Fibroblast of villous mesenchyme (primary cell): ENCODE measurements at places on chromosomes 7 and 10.

- DNase-seq, result no peak
These were observed 8.5 kb downstream of the TPST1 start for GRCh38 chr7:66213637-66214036.

- DNase-seq, result no peak
These were observed 154.8 kb downstream of the RAPGEF5 start for GRCh38 chr7:22202141-22202540.

DNA sequence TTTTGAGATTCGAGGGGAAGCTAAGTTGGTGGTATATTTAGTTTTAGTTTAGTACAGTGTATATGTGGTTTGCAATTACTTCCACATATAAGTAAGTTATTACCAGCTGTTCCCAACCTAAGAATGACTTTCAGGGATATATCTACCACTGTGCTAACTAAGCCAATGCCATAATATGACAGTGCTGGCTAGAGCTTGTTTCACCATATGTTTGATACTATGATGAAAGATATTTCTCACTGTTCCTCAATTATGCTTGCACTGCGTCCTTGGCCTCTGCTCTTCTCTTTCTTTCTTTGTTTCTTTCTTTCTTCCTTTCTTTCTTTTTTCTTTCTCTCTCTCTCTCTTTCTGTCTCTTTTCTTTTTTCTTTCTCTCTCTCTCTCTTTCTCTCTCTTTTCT lies 113.8 kb upstream of the SKAP2 start:
- no peak for DNase-seq

- DNase-seq, result no peak
These were observed 127.0 kb upstream of the AHR start for GRCh38 chr7:17171427-17171826.

DNA sequence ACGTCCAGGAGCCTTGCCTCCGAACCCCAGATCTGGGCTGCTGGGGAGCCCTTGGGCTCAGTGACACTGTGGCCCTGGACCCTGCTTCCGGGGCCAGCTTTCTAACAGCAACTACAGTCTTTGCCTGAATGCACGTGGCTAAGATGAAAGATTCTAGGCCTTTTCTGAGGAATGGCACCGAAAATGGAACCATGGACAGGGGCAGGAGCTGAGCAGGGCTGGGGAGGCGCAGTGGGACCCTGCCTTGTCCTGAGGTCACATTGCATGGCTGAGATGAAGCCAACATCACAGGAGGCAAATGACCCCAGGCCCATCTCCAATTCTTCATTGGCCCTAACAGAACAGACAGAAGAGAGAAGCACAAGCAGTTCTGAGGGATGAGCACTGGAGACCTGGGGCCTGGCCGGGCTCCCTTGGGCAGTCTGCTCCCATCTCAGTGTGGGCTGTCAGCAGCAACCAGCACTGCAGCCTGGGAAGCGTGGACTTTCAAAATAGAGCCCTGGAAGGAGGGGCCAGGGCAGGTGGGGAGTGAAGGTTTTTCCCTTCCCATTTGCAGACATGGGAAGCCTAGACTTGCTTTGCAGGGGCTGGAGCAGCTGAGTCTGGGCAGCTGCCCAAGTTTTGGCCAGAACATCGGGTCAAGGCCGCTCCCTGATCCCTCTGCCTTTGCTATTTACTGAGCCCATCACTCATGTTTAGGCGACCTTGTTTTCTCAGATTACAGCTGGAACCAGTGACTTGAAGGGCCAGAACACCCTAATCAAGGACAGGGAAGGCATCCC lies 114.4 kb upstream of the TCERG1L start:
- DNase-seq, result no peak

DNA sequence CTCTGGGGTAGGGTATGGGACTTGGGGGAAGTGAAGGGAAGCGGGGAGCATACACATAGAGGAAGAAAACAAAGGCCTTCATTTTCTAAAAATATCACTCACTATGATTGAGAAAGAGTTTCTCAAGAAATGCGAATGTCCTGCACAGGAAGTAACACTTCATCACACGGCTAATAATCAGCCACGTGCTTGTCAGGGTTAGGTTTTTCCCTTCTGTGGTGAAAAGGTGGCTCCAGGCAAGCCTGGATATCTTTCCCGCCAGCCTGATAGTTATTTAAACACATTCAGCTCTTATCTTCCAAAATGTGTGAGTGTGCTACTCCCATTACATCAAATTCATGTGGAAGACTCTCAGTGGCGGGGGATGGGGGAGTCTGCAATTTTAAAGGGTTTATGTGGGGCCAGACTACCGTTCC lies 166.4 kb upstream of the ADO start:
- peak; percentile 72 for DNase-seq

DNA sequence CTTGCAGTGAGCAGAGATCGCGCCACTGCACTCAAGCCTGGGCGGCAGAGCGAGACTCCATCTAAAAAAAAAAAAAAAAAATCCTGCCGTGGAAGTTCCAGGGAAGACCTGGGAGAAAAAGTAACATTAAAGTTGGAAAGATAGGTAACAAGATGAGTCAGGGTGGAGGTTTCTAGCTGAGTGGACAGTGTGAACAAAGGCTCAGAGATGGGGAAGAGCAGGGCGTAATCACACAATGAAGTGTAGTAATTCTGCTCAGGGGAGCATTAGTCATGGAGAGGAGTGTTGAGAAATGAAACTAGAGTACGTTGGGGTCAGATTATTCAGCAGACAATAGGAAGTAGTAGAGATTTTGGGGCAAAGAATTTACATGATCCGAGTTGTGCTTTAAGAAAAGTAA lies 21.6 kb upstream of the WASL start:
- DNase-seq, result peak; percentile 45

DNA sequence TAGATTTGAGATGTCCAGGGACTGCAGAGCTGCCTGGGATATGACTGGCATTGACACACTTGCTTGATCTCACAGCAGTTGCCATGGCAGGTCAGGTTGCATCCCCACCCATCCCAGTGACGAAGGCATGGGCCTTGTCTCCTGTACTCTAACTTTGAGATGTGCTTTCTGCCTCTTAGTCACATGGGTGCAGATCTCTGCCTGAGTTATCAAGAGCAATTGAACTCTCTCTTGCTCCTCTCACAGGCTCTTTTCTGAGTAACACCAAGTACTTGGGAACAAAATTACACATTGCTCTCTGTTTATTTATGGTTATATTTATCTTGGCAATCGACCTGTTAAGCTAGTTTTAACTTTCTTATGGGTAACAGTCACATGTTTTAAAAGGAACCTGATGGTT lies 237.3 kb downstream of the NSUN6 start:
- DNase-seq, result no peak

GRCh38 chr10:14200698-14201544 lies 129.8 kb downstream of the FRMD4A start:
- DNase-seq, result no peak

DNA sequence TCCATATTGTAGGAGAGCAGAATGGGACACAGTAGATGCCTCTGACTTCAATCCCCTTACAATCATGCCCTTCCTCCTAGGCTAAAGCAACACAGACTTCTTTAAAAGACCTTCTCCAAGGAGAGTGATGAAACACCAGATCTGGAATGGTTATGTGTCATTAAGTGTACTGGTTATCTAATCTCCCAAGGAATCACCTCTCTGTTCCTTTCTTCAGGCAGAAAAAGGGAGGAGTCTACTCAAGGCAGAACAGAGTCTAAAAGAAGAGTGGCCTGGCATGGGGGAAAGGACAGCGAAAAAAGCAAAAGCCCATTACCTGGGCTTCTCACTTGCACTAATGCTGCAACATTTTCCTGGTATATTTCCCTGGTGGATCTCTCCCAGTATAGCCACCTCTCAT lies 2.9 kb downstream of the ELMO1 start:
- no peak for DNase-seq

DNA sequence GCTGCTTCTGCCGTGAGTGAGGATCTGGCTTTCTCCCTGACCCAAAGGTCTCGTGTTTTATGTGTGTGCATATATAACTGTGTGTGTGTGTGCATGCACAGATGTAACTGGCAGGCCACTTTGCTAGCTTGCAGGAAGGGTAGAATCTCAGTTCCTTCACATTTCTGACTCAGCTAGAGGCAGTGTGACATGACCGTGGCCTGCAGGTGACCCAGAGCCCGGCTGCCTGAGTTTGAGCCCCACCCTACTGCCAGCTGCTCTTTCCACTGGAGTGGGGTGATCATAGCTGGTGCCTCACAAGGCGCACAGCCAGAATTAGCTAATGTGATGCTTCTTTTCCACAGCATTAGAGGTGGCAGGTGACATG lies 9.3 kb upstream of the MYL7 start:
- DNase-seq, result no peak

DNA sequence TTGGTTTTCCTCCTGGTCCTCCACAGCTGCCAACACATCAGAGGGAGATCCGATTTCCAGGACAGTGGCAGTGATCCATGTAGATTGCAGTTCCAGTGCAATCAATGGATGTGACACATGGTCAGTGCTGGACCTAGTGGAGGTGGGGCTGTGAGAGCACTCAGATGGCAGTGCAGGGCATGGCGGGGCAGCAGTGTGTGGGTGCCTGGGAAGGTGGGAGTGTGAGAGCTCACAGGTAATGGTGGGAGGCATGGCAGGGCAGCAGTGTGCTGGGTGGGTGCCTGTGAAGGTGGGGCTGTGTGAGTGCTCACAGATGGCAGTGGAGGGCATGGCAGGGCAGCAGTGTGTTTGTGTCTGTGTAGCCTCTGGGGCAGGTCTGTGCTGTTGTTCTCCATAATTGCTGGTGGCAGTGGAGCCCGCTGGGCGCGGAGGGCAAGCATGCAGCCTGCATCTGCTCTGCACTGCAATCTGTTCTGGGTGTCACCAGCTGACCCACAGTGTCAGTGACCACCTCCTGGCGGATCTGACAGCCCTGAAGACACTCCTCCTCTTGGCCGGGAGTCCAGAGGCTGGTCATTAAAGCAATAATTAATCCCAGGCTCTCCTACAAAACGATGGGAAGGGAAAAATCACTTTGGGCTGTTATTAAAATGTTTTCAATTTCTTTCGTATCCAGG lies 8.6 kb upstream of the ADARB2 start:
- no peak for DNase-seq

- peak; percentile 93 for DNase-seq
These were observed 39.8 kb upstream of the TRIM8 start for GRCh38 chr10:102604439-102604841.

- no peak for DNase-seq
These were observed 1.1 kb downstream of the NDST2 start for GRCh38 chr10:73810358-73810734.

DNA sequence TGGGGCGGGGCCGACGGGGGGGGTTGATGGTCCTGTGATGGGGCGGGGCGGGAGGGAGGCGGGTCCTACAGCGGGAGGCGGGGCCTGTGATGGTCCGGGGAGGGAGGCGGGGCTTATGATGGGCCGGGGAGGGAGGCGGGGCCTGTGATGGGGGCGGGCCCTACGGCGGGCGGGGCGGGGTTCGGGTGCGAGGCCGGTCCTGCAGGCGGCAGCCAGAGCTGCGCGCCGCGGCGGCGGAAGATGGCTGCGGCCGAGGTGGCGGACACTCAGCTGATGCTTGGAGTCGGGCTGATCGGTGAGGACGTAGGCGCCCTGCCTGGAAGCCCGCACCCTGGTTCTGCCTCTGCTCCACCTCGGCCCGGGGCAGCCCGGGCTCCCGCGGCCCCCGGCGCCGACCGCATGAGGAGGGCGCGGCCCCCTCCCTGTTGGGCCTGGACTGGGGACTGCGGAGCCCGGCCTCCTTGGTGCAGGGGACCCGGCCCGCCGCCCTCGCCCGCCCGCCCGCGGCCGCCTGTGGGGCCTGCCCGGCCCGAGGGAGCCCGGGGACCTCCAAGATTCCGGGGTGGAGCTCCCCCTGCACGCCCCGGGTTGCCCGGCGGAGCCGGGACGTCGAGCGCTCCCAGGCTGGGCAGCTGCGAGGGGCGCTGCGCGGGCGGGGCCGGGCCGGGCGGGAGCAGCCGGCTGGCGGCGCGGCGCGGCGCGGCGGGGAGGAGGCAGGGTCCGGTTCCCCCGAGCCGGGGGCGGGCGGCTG lies at the start of gene DENND10:
TSS of gene DENND10 (plus strand) at position 211 of the 751 bp plus-strand sequence. CDS start at position 241, 30 bp downstream.
- peak; percentile 87 for DNase-seq

- DNase-seq, result peak; percentile 73
These were observed 128.2 kb downstream of the AKR1D1 start for GRCh38 chr7:138204285-138204981.

DNA sequence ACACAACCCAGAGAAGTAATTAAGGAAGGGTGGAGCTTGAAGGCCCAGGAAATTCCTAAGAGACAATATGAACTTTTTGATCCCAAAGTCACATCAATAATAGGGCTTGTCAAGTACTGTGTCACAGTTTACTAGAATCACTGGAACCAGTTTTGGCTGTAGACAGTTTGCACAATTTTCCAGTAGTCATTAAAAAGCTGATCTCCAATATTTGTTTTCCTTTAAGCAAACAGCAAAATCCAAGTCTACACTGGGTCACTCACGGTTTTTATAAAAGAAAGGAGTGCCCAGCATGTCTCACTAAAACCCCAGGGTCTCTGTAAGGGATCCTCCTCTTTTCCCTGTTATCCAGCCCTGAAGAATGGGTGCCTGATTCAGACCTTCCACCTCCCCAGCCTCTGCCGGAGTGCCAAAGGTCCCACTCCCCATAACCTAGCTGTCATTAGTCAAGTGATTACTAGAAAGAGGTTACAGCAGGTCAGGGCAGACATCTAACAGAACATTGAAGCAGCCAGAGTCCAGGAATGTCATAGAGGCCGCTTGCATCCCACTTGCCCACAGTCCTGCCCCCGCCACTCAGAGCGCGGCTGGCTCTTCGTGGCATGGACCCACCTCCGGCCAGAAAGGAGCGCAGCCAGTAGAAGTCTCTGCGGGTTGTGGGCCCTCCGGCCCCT lies 552 bp downstream of the SLC25A16 start:
- DNase-seq, result no peak

DNA sequence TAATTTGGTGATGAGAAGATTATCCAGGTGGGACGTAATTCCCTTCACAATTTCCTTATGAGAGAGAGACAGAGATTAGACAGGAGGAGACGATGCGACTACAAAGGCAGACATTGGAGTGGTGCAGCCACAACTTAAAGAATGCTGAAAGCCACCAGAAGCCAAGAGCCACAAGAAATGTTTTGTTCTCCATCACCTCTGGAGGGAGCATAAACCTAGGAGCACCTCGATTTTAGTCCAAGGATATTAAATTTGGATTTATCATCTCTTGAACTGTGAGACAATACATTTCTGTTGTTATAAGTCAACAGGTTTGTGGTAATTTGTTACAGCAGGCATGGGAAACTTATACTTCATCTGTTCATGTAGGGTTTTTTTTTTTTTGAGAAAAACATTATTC lies 418.9 kb downstream of the DGKB start:
- no peak for DNase-seq

GRCh38 chr10:49592726-49593563 lies 17.2 kb upstream of the SLC18A3 start:
- peak; percentile 59 for DNase-seq

- no peak for DNase-seq
These were observed 258.2 kb downstream of the USP6NL start for GRCh38 chr10:11353006-11353896.
